Activated CD4-positive, alpha-beta T cell treated with anti-CD3 and anti-CD28 coated beads, Interleukin-10, Interleukin-2, amounts not matched to agents 100 ng/mL and 50 ng/mL, durations not matched to agents 16 hours and 8 hours (primary cell): ENCODE measurements at places on chromosomes 3 and 15.

DNA sequence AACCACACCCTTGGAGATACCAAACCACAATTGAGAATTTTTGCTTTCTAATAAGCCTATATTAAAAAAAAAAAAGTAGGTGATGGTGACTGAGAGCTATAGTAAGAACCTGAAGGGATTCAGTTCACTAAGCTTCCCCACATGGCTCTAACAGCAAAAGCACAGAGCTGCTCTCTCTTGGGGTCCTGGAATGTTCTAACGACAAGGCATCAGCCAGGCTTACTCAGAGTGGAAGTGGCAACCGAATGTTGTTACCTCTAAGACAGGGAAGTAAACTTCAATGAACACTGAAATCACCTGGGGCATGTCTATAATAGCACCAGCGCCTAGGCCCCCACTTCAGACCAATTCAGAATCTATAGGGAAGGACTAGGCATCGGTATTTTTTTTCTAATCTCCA, 397.7 kb downstream of the MAGI1 start:
- DNase-seq, result no peak

DNA sequence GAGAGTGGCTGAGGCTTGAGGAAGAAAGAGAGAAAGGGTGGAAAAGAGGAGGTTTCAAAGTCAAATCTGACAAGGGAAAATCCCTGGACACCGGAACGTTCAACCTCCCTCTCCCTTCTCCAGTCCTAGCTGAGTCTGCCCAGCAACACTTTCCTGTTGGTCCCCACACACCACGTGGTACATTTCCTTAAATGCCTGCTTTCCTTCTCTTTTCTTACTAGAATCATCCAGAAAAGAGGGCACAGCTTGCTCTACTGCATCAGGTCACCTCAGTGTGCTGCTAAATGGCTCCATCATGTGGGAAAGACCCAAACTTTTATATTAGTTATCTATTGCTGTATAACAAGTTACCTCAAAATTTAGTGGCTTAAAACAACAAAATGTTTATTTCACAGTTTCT, 181.2 kb downstream of the NECTIN3 start:
- no peak for DNase-seq

DNA sequence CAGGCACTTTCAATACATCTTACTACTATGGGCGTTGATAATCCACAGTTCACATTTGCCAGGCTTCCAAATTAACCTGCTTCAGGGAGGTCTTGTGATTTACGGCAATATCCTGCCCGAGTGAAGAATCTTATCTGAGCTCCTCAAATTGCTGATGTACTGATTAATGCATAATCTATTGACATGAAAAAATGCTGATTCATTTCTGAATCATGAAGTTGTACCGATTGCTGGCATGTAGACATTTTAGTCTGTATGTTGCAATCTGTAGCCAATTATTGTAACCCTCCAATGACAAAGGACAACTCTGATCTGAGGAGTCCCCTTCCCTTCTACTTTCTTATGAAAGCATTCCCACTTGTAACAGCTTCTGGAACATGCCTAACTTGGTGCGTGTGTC, 97.2 kb downstream of the SEC22A start:
- no peak for DNase-seq

DNA sequence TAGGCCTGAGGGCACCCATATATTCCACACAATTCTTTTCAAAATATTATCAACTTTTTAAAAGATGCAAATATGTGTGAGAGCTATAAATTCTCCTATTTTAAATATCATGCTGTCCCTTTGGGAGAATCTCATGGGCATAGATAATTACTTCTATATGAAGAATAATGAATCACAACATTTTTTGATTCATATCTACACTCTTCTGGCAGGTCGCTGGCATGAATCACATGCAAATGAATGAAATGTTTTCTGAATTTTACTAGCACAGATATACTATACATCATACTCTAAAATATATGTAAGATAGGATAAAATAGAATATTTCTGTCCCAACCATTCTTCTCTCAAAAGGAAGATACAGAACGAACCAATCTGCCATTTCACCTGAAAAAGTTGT, 277.7 kb upstream of the KCNH8 start:
- DNase-seq, result no peak

- no peak for DNase-seq
Observed at GRCh38 chr15:69390575-69390974, 23.6 kb upstream of the KIF23 start.

GRCh38 chr3:171374661-171375285, 85.4 kb downstream of the TNIK start:
- DNase-seq, result no peak

- no peak for DNase-seq
Observed at GRCh38 chr3:134446800-134447199, 39.0 kb downstream of the ANAPC13 start.

DNA sequence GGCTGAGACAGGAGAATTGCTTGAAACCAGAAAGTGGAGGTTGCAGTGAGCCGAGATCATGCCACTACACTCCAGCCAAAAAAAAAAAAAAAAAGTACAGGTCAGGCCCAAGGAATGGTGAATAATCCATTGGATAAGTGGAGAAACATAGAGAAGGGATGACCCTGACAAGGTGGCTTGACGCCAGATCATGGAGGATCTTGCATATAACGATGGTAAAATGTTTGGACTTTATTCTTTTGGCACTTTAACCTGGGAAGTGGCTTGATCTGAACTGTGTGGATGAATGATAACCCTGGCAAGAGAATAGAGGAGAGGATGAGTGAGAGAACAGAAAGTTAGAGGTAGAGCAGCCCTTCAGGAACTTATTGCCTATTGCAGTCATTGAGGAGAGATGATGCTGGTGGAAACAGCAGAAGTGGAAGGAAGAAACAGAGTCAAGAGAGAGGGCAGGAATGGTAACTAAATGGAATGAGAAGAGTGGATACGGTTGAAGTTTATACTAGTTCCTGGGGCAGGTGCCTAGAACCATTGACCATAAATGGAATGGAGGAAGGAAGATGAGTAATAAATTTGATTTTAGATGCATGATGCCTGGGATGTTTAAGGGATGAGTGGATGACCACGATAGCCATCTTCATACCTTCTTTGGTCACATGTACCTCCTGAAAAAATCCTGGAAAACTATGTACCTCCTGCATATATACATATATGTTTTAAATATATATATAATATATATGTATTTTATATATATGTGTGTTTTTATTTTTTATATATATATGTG, 57.8 kb downstream of the BLM start:
- DNase-seq, result no peak

DNA sequence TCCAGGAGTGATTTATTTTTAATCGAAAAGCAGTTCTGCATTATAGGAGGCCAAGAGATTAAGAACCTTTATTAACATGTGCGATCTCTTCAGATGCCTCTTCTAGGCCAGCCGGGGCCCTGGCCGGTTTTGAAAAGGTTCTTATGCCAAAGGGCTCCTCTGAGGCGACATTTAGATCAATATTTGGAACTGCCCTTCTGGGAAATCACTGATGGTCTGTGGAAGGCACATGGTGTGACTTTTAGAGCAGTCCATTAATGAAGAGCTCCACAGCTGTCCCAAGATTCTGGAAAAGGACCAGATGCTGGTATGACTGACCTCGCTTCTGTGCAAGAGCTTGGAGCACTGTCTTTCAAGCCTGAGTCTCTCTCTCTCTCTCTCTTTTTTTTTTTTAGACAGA, 19.7 kb downstream of the MGLL start:
- no peak for DNase-seq

DNA sequence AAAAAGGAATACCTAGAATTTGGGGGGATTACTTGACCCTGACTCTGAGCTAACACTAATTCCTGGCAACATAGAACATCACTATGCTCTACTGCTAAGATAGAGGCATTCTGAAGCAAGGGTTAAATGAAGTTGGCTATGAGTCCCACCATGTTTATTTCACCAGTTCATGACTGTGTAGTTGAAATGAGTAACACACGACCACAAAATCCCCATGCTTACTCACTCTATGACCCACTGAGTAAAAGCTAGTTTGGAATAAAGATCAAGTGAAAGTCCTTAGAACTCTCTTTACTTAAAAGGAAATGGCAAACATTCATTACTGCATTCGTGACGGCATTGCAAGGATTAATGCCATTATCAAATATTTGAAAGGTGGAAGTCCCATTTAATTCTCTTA, 47.4 kb downstream of the MRPL46 start:
- DNase-seq, result peak; percentile 80

GRCh38 chr3:197008436-197009209, 21.0 kb downstream of the MELTF start:
- DNase-seq, result no peak

- no peak for DNase-seq
Observed at GRCh38 chr3:153599685-153600084, 437.7 kb downstream of the RAP2B start.

DNA sequence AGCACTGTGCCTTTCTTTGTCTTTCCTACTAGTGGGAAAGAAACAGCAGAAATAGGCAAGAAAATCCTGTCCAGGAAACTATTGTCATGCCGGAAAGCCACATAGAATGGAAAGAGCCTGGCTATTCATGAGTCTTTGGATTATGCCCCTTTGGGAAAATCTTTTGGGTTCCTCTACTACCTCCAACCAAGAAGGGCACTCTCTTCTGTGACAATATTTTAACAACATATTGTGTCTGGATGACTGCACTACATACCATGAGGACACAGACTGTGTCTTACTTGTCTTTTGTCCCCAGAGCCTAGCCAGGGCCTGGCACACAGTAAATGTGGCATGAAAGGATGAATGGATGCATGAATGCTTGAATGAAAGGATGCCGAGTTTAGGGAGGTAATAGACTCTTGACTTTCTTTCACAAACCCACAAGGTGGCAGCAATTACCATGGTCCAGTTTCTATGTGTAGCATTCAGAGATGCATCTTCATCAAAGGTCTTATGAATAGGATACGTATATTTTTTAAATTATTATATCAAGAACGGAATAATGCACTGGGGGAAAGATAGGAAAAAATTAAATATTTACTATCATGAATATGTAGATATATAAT, 30.3 kb downstream of the ARL14 start:
- peak; percentile 51 for DNase-seq

DNA sequence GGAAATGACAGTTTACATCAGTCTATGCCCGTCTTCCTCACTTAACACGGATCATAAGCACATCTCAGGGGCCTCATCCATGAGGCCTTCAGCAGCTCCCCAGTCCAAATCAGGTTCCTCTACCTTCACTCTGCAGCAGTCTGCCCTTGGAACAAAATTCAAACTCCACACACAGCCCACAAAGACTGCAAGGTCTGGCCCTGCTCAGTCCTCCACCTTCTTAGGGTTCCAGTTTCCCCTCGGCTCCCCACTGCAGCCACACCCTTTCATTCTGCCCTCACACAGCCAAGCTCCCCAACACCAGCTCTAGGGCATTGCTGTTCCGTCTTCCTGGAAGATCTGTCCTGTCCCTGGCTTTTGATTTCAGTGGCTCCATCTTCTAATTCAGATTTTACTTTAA, 95.2 kb upstream of the IQSEC1 start:
- DNase-seq, result no peak

DNA sequence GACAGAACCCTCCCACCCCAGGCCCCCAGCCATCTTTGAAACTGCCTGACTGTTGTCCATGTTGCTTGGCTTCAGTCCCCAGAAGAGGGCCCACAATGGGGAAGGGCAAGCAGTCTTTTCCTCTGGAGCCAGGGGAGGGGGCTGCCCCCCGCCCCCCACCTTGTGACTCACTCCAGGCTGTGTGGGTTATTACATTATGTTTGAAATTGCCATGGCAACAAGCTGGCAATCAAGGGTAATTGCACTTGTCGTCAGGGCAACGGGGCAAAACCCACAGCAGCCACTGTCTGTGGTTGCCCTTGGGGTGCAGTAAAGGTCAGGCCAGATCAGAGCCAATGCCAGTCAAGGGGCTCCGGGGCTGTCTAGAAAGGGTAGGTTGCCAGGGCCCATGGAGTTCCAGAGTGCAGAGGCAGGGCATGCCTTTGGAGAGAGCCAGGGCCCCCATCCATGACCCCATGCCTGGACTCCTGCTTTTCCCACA, 3.1 kb upstream of the CAMKV start:
- DNase-seq, result peak; percentile 35

- no peak for DNase-seq
Observed at GRCh38 chr3:67783281-67784250, 129.2 kb upstream of the SUCLG2 start.

DNA sequence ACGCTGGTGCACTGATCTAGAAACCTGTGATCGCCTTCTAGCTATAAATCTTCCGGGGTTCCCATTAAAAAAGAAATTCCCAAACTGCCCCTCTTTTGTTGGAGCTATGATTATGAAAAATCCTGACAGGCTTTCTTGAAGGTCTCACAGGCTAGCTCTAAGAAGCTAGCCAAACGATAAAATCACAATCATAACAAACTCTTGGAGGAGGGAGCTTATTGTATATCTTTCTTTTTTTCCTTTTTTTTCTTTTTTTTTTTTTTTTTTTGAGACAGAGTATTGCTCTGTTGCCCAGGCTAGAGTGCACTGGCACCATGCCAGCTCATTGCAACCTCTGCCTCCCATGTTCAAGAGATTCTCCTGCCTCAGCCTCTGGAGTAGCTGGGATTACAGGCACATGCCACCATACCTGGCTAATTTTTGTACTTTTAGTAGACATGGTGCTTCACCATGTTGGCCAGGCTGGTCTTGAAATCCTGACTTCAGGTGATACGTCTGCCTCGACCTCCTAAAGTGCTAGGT, 72.0 kb downstream of the MYO1E start:
- DNase-seq, result no peak

GRCh38 chr15:51876169-51876568, 46.7 kb downstream of the TMOD3 start:
- DNase-seq, result no peak

- DNase-seq, result no peak
Observed at GRCh38 chr15:58064082-58064979, 1.2 kb downstream of the ALDH1A2 start.

GRCh38 chr3:43298292-43298691, 12.0 kb downstream of the SNRK start:
- no peak for DNase-seq

DNA sequence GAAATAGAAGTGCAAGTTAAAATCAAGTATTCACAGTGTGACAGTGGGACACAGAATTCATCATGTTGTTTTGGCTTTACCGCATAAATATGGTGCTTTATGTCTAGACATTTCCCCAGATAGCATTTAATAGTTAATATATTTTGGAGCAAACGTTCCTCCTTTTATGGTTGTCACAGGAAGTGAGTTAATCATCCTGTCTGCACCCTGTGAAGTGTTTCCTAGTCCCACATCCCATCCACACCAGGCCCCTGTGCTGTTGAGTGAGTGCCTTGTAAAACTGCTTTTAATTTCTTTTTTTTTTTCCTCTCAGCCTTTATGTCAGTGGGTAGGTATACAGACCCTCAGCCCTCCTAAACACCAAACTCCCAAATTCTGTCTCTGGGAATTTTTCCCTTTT, 393.7 kb downstream of the FEZF2 start:
- no peak for DNase-seq
